ENCODE measurements at places on chromosomes 3 and 15.

- no peak for DNase-seq
Observed at GRCh38 chr15:33125894-33126537, 68.5 kb downstream of the FMN1 start.

DNA sequence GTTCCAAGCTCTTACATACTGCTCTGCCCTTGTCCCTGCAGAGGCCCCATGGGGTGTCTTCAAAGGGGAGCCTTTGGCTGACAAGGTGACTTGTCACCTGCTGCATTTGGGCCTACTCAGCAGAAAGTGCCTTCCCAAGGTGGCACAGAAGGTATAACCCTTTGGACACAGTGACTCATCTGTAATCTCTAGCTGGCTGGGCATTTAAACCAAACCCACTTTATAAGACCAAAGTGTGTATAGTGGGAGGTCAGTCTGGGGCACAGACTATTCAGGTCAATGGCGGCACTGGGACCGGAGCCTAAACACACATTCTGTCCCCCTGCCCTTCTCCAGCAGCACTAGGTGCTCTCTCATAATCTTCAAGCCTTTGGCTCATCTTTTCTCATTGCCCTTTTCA, 35.1 kb downstream of the GJD2 start:
- DNase-seq, result no peak

GRCh38 chr15:92810418-92811138, 89.5 kb upstream of the CHD2 start:
- DNase-seq, result peak; percentile 55

DNA sequence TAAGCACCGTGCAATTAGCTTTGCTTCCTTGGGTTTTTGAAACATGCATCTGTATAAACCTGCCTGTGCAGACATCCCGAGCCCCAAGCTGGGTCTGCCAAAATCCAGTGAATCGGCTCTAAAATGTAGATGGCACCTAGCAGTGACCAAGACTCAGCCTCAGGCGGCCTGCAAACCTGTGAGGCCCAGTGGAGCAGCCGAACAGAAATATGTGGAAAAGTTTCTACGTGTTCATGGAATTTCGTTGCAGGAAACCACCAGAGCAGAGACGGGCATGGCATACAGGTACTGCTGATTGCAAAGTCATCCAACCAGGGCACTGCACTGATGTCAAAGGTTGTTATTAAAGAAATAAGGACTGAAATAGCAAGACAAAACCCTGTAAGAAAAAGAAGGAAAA, 22.8 kb downstream of the KCNAB1 start:
- no peak for DNase-seq

DNA sequence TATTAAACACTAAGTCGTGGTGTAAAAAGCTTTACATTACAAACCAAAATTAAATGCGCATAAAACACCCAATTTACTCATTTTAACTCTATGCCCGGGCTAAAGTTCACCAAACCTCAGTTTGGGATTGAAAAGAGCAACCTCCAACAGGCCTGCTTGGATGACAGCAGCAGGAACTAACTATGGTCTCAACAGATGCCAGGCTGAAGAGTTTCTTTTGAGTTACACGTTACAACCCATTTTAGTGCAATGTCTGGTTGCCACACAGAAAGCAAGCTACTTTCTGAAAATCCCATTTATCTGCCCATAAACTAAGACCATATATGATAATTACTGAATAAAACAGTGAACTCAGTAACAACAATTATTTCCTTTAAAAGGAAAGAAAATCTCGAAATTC, 2.2 kb downstream of the SATB1 start:
- DNase-seq, result no peak
